PC-9 (cell line): ENCODE measurements at places on chromosomes 1 and 21. TPM values are rescaled to one million over a fixed set of nuclear protein-coding genes. Genes with fewer than 3 reads are reported as not detected.

Gene KCNT2
- 0.53 and 0.90 TPM in 2 replicates for total RNA-seq

Gene DNM3
- 0.78 and 1.7 TPM in 2 replicates for total RNA-seq

Gene KRTAP10-3
- total RNA-seq = not detected in 2 replicates

Gene PRDM16
- total RNA-seq = not detected in 2 replicates

Gene GPBP1L1
- 124 and 138 TPM in 2 replicates for total RNA-seq

Gene PSRC1
- 26.4 and 28.6 TPM in 2 replicates for total RNA-seq

Gene PADI2
- 14.0 and 16.7 TPM in 2 replicates for total RNA-seq

Gene ARPC5
- total RNA-seq = 143 and 150 TPM in 2 replicates

Gene NBPF26
- total RNA-seq = 28.2 and 28.4 TPM in 2 replicates

Gene TAS1R1
- total RNA-seq = not detected in 2 replicates

Gene ATP1A2
- total RNA-seq = 1.1 TPM in 2 replicates

Gene CRABP2
- total RNA-seq = 142 and 286 TPM in 2 replicates

Gene LCE2A
- total RNA-seq = not detected in 2 replicates

Gene PAPPA2
- total RNA-seq = 0.50 TPM in 1 of 2 replicates, not detected in the other

Gene ARHGAP29
- total RNA-seq = 123 and 137 TPM in 2 replicates

Gene ERICH3
- total RNA-seq = not detected in 2 replicates

Gene TMEM240
- total RNA-seq = 4.4 and 8.3 TPM in 2 replicates

Gene TPTE
- not detected in 2 replicates for total RNA-seq

Gene AADACL3
- total RNA-seq = not detected in 2 replicates

DNA sequence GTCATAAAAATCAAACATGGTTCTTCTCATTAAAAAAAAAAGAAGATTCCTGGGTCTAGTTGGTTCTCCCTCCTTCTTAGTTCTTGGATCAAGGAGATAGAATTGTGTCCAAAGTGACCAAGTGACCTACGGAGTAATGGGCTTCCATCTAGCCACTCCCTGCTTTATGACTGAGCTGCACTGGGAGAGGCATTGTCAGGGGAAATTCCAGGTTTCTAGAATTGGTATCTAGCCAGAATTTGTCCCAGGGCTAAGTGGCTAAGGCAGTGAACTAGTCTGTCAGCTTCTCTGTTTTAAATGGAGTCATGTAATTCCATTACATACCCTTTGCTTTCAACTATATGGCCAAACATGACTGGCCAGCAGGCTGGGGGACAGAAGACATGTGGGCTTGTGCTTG, 40.1 kb upstream of the ERG start:
- DNase-seq = no peak

DNA sequence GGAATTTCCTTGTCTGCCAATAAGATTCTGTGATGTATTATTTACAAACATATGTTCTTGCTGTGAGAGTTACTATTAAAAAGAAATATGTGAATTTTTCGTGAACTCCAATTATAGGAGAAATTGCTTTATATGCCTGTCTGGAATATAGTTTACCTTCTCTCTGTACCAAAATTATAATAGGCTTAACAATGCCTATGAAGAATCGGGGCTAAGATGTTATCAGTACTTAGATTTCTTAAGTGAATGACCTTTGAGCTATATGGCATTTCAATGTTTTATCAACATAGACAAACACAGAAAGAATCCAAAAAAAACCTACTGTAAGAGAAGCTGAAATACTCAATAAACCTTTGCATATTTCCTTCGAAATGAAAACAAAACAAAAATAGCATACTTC, 323.1 kb upstream of the ADAMTS5 start:
- DNase-seq = no peak

DNA sequence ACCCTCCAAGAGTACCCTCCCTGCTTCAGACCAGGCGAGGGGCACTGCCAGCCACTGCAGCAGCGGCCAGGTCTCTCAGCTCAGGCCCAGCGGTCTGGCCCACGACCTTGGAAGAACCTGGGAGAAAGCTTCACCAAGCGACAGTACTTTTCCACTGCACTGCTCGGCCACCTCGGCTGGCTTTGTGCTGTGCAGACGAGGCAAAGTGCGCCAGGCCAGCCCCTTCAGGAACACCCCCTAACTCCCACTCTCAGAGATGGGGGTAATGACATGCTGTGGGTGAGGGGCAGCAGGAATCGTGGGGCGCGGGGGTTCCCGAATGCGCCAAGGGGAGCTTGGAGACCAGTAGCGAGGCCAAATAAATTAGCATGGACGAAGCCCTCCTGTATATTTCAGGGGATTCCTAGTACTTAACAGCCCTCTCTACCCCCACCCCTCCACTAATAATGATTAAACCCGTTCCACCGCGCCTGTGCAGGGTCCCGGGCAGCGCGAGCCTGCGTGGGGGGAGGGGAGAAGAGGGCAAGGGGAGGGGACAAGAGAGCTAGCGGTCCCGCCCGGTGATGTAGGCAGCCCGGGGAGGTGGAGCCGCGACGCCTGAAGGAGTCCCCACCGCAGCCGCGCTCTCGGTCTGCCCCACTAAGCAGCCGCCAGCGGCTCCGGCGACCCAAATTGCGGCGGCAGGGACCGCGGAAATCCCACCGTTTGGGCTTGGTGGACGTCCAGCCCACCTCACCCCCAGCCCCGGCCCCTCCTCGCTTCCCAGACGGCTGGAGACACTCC, at the start of gene FAM43B:
TSS of gene FAM43B (plus strand) at position 629 of the 783 bp plus-strand sequence. CDS start 401 bp downstream, outside the sequence.
- DNase-seq = no peak

- no peak for DNase-seq
Observed at GRCh38 chr1:171715813-171716251, 26.0 kb downstream of the VAMP4 start.

DNA sequence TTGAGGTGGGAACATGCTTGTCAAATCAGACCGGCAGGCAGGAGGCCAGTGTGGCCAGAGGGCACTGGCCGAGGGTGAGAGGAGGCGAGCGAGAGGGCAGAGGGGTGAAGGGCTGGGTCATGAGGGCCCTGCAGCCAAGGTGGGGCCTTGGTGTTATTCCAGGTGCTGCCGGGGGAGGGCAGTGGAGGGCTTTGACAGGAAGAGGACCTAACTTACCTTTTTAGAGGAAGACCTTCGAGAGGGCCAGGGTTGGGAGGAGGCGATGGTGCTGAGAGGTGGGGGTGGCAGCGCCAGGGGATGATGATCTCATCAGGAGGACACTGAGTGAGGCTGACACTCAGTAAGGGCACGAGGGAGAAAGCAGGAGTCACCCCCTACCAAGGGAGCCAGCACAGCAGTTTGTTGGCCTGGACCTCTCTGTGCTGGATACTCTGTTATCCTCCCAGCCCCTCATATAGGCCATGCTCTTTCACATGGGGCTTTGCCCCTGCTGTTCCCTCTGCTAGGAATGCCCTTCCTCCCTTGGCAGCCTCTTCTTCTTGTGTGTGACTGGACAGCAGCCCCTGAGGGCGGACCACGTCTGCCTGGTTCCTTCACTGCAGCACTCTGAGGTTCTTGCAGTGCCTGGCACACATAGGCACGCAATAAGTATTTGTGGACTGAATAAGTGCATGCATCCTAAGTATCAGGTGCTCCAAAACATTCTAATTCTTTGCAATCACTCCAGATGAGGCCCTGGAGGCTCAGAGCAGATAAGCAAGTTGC, 7.5 kb upstream of the TTC22 start:
- peak; percentile 25 for DNase-seq

GRCh38 chr21:38957575-38958322, 152.0 kb downstream of the ETS2 start:
- DNase-seq = no peak

DNA sequence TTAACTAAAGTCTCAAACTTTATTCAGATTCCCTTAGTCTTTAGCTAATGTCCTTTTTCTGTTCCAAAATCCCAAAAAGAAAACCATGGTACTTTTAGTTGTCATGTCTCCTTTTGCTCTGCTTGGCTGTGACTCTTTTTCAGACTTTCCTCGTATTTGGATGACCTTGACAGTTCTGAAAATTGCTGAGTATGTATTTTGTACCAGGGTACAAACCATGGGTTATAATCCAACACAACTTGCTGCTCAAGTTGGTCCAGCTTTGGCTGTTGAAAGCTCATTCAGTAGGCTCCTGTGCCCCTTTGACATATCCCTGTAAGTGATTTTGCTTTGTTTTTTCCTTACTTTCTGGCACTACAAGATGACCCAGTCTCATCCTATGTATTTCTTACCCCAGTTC, 51.7 kb downstream of the PALMD start:
- no peak for DNase-seq

GRCh38 chr1:160781914-160782689, 13.9 kb upstream of the LY9 start:
- no peak for DNase-seq

DNA sequence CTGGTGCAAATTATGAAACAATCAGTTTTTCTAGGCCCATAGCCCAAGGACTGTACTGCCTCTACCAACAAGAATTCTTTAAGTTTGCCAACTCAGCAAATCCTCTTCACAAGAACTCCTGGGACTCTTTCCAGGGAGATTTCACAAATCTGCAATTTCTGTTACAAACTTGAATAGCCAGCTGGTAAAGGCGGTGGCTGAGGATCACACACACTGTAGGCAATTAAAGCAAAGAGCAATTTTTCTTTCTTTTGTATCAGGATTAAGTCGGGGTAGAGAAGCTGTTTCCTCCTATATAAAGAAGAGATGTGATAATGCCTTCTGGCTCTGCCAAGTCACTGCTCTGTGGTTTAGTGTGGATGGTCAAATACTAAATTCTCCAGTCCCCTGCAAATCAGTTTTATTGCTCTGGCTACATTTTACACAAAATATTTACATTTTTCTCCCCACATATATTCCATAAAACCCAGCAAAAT, 1.7 kb downstream of the ALDH9A1 start:
- no peak for DNase-seq

DNA sequence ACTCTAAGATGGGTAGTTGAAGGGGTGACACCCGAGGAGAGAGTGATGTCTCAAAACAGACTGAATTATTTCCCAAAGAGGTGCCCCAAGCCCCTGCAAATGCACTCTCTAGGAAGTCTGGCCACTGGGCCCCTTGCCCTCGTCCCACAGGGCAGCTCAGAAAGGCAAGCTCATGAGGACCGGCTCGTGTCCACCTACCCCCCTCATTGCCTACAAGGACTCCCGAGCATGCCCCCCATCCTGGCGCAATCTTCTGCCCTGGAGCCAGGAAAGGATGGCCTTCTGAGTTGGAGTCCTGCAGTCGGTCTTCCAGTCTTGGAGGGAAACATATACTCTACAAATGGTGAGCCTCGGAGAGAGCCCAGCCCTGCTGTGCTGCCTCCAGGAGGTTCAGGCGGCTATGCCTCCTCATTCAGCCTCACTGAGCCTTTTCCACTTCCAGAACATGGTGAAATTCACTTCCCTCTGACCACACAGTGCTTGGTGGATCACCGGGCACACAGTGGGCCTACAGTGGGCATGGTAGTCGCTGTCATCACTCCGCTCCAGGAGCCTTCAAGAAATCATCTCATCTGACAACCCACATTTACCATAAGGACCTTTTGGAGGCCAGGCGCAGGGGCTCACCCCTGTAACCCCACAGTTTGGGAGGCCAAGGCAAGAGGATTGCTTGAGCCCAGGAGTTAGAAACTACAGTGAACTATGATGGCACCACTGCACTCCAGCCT, 5.8 kb upstream of the WNT3A start:
- DNase-seq = no peak

- DNase-seq = peak; percentile 25
Observed at GRCh38 chr1:58515794-58516401, 30.6 kb downstream of the OMA1 start.

- DNase-seq = no peak
Observed at GRCh38 chr1:203351037-203351625, at the start of gene FMOD. TSS of gene FMOD (minus strand) at chr1:203351122. CDS start at chr1:203348270, 2,852 bp downstream.

DNA sequence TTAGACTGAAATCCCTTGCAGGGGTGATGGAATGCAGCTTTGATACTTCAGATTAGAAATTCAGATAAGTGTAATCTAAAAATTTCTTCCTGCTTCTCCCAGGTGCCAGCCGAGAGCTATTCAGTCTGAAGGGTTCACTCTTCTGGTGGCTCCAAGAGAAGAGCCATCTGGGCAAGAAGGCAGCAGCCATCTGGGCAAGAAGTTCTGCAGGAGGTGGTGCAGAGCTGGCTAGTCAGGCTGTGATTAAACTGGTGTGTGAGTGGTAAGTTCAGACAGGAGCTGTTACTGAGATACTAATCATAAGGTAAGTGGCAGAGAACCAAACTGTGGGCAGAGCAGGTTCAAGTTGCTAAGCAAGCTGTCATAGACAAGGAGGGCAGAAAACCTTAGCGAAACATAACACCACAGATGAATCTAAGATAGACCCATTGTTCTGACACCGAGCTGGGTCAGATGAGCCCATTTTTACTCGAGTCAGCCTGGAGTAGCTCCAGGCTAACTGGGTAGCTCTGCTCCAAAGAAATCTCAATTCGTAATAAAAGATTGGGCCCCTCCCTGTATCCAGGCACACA, 14.4 kb upstream of the TP53BP2 start:
- DNase-seq = peak; percentile 74

DNA sequence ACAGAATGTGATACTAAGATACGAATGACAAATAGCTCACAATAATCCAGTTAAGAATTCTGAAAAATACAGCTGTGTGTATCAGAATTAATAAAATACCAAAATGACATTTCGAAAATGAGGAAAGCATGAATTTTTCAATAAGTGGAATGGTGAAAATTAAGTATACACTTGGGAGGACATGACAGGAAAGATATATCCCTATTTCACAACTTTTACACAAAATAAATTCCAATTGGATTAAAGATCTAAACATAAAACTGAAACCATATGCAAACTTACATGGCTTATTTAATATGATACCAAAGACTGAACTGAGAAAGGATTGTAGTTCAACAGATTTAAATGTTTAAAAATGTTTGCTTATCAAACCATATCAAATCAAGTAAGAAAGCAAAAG, 510.4 kb upstream of the ADAMTS5 start:
- no peak for DNase-seq

- DNase-seq = peak; percentile 34
Observed at GRCh38 chr1:186618401-186619170, 61.6 kb downstream of the PTGS2 start.

GRCh38 chr1:101474039-101474665, 237.3 kb downstream of the S1PR1 start:
- DNase-seq = no peak

GRCh38 chr1:192700834-192701271, 64.9 kb downstream of the RGS13 start:
- DNase-seq = peak; percentile 40

GRCh38 chr1:71303617-71304041, 222.8 kb upstream of the ZRANB2 start:
- DNase-seq = no peak

DNA sequence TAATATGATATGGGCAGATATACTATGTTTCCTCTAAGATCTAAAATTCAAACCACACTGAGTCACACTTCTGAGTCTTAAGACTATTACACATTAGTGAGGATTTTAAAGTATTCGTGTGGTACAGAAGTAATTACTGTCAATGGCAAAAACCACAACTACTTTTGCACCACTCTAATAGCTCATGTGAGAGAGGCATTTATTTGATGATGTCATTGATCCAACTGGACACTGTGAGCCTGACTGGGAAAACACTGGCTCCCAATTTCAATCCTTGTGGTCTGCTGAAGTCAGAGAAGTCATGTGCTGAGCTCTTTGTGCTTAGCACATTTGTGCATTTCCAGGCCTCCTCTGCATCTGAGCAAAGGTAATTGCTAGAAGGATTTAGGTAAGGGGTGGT, 377.8 kb downstream of the USH2A start:
- DNase-seq = no peak

DNA sequence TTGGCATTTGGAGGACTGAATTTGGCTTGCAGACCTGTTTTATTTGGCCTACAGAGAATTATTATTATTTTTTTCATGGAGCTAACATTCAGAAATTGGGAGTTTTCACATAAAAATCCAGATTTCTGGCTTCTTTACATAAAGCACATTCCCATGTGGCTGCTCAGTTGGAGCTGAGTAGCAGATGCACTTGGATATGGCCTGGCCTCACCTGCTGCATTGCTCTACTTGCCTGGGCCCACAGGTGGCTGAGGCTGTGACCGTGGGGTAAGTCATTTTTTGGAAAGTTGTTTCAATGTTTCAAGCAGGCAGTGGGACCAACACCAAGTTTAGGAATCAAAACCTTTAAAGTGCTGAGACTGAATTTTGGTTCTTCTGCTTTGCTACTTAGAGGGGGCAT, 56.7 kb downstream of the GADD45A start:
- no peak for DNase-seq
